ENCODE measurements at places on chromosomes 3 and 15.

DNA sequence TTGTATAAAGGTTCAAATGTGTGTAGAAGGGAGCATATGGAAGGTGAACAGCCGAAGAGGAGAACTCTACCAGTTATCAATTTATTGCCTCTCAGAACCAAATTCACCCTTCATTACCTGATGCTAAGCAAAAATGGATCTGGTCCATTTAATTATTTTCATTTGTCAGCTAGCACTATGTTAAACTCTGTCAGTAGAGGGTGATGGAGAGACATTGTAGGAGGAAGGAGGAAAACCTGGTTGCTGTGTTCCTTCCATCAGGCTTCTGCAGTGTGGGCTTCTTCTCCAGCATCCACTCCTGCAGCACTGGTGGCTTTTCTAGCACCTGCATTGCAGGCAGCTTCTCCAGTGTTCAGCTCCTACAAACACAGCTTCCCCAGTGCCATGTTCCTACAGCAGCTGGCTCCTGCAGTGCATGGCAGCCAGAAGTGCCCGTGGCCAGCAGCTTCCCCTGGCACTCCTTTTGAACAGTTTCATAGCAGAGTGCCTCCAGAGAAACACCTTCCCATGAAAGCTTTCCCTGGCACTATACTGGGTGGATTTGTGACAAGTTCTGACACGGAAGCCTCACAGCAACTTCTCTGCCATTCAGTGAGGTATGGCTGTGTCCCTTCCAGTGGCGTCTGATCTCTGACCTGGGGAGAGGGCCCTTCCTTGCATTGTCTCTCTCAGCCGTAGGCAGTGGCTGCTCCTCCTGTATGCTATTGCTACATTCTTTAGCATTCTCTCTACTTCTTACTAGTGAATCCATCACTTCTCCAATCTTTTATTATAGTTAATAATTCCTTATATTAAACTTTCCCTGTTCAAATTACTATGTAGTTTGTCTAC lies 14.6 kb upstream of the IL17RD start:
- no peak for DNase-seq

DNA sequence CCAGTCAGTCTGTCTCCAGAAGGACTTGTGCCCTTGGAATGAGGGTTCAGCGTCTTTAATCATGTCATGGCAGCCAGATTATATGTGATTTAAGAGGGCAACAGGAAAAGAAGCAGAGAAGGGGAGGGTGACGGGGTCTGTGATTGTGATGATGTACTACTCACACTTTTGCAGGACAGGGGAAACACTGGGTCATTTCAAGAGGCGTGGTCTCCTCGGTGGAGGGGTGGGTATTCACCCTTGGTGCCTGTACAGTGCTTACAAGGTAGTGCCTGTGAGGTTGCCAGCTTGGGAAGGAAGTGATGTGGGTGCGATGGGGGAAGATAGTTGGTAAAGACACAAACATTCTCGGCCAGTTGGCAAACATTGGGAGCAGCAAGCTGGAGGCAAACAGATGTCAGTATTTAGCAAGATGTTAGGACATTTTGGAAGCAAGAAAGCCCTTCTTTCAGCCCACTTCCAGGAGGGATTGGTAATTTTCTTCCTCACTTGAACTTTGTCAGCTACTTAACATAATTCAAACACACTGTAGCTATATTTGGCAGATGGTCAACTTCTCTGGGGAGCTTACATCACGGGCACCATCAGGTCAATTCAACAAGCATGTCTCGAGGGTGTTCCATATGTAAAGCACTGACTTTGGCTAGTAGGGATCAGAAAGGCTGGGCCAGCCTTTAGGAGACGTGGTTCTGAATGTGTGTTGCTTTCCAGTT lies 71.4 kb upstream of the ROPN1 start:
- no peak for DNase-seq

DNA sequence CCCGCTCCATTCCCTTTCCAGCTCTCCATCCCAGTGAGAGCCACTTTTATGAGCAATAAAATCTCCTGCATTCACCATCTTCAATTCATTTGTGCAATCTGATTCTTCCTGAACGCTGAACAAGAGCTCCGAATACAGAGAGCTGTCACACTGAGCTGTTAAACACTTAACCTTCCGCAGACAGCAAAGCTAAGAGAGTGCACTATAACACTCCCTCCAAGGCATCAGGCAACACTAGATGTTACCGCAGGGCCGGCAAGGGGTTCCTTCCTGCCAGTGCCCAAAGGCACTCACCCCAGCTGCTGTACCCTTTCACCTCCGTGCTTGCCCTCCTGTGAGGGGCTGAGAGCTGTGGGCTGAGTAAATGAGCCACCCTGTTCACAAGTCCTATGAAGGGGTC lies 85.6 kb downstream of the BCHE start:
- no peak for DNase-seq

DNA sequence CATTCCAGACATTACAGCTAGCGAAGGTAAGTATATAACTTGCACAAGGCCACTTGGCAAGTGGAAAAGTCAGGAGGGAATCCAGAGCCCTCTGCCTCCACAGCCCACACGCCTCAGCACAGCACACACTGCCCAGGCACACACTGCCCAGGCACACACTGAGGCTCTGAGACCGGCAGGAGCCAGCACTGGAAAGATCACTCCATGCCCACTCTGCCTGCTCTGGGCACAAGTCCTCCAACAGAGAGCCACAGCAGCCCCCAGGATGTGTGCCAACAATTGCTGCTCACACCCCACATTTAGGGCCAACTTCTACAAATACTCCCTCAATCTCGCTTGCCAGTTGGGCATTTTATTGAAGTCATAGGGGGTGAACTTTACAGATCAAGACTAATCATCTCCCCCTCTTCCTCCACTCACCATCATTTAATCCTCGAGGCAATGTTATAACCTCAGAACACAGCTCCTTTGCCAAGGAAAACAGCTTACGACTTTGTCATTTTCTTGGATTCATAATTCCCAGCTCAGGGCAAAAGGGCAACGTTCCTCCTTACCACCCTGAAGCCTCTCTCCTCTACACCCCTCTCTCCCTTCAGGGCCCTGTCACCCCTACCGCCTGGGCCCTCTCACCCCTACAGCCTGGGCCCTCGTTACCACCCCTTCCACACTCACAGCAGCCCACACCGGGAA lies 53.0 kb upstream of the TPM1 start:
- no peak for DNase-seq

- no peak for DNase-seq
Measured at GRCh38 chr15:58471348-58471747, 39.6 kb downstream of the LIPC start.

Data from GM12864 (cell line).